RPMI7951 (cell line): ENCODE measurements at places on chromosomes 7 and 10. TPM values are rescaled to one million over a fixed set of nuclear protein-coding genes. Genes with fewer than 3 reads are reported as not detected.

Gene ASZ1
- total RNA-seq, result not detected in 2 replicates

Gene HABP2
- total RNA-seq, result not detected in 2 replicates

DNA sequence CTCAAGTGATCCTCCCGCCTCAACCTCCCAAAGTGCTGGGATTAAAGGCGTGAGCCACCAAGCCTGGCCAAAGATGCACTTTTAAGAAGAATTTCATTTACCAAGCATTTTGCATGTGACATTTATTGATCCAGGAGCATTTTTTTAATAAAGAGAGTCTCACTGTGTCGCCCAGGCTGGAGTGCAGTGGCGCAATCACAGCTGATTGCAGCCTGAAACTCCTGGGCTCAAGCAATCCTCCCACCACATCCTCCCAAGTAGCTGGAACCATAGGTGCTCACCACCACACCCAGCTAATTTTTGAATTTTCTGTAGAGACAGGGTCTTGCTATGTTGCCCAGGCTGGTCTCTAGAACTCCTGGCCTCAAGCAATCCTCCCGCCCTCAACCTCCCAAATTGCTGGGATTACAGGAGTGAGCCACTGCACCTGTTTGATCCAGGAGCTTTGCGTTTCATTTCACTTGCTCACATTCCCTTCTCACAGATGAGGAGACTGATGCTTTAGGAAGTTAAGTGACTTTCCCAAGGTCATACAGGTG is 4.4 kb upstream of the TBL2 start:
- no peak for DNase-seq

DNA sequence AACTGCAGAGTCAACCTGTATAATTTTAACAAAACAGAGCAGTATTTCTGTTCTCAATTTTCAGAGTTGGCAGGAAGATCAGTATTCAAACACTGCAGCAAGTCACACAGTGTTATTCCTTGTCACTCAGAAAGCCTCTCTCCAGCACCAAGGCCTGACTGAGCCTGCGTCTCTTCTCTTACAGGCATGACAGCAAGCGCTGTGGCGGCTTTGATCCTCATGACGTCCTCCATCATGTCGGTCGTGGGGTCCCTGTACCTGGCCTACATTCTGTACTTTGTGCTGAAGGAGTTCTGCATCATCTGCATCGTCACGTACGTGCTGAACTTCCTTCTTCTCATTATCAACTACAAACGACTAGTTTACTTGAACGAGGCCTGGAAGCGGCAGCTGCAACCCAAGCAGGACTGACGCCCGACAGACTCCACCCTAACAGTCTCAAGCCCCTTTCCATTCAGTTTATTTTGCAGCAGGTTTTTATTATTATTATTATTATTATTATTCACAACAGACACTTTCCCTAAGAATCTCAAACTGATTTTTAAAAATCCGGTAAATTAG is 28.0 kb downstream of the GUSB start:
- DNase-seq, result no peak

DNA sequence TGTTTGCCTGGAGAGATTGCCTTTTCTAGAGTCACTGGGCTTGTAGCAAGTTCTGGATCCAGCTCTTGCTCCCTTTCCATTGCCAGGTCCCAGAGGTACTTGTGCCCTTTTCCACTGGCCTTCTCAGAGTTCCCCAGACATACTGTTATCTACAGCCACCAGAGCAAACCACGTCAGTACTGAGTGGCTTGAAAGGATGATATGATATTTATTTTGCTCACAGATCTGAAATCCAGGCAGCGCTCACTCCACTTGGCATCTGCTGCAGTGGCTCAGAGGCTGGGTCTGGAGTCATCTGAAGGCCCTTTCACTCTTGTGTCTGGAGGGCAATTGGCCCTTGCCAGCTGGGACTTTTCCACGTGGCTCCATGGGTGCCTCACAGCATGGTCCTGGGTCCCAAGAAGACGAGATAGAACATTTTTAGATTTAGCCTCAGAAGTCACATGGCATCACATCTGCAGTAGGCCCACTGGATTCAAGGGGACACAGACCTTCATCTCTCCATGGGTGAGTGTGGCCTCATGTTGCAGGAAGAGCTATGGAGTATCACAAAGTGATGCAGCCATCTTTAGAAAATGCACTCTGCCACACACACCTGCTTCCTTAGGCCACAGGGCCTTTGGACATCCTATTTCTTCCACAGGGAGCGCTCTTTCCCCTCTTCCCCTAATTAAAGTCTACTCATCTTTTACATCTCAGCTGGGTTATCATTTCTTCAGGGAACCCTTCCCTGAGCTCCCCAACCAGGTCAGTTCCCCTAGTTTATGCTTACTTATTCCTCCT is 22.9 kb upstream of the TCF7L2 start:
- DNase-seq, result no peak

DNA sequence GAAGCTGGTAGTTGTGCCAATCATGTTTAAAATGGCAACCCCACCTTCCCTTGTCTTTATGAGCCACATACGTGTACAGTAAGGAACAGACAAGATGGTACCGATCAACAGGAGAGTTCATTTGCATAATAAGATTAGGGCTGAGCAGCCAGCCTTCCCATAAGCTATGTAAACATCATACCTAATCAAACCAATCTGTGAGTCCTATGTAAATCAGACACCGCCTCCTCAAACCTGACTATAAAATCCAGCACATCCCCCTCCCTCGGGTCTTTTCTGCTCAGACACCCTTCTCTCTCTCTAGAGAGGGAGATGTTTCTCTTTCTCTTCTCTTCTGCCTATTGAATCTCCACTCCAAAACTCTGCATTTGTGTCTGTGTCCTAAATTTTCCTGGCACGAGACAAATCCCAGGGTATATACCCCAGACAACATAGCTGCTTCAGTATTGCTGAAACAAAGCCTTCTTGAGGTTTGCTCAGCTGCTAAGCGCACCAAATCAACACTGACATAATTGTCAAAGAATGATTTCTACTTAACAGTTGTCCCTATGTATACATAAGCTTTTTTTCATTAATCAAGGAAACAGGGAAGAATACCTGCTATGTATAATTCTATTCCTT is 279.2 kb downstream of the THSD7A start:
- DNase-seq, result no peak

GRCh38 chr10:80473692-80474596 is 19.8 kb downstream of the TSPAN14 start:
- peak; percentile 73 for DNase-seq

DNA sequence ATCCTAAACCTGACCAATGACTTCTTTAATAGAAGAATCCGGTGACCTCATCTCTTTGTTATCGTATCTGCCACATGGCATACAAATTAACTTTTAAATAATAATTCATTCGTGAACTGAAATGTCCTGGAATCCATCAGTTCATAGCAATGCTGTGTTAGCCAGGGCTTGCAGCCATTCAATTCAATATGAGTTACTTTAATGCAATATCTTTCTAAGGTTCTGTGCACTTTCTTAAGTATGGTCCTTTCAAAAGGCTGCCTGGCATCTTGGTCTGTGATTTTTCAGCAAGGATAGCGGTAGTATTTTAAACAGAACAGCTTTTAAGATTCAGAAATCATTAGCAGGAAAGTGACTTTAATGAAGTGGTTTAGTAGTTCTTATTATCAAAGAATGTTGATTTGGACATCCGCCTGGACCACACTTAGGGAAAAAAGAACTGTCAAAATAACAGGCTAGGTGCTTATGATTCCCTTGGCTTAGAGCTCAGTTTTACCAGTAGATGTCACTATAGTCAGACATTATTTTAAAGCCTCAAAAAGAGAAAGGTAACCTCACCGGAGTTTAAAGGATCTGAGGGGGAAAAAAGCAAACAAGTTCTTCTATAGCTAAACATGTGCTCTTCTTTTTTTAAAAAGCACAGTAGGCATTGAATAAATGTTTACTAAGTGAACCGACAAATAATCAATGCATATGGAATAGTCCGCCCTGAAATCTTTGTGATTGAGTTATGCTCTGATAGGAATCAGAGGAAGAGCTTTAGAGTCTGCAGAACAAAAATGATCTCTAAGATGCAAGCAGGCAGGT is 22.7 kb downstream of the SLC35G1 start:
- DNase-seq, result peak; percentile 13

GRCh38 chr10:85900061-85900460 is 466.5 kb downstream of the GRID1 start:
- DNase-seq, result no peak

DNA sequence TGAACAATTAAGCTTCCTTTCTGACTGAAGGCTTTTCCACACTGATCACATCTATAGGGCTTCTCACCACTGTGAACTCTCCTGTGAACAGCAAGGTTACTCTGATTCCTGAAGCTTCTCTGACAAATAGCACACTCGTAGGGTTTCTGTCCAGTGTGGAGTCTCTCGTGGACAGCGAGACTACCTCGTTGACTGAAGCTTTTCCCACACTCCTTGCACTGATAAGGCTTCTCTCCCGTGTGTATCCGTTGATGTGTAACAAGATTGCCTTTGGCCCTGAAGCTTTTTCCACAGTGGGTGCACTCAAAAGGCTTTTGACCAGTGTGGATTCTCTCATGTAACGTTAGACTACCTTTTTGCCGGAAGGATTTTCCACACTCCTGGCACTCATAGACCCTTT is 4.4 kb downstream of the ZNF32 start:
- no peak for DNase-seq

- DNase-seq, result peak; percentile 7
Measured at GRCh38 chr10:63698787-63699150, 177.6 kb downstream of the REEP3 start.

DNA sequence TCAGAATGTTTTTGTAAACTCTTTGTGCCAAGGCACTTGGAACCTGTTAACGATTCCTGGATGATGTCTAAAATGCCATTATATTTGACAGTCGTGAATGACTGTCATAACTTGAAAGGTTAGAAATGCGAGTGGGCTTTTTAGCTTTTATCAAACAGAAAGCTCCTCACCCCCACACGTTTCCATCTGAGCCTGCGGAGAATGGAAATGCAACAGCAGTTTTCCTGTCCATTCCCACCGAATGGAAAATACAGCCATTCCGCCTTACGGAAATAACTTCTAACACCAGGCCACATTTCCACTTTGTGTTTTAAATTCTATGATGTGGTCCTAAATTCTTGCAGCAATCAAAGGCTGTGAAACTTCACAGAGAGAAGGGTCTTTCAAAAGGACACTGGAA is 83.8 kb downstream of the ELMO1 start:
- no peak for DNase-seq

- no peak for DNase-seq
Measured at GRCh38 chr7:70352088-70352487, 753.8 kb downstream of the AUTS2 start.
